ENCODE measurements at places on chromosomes 5 and 9. TPM values are rescaled to one million over a fixed set of nuclear protein-coding genes. Genes with fewer than 3 reads are reported as not detected.

DMRT3 gene
- 0.12 TPM for total RNA-seq

C5orf52 gene
- total RNA-seq: not detected

LCN2 gene
- total RNA-seq: 1.4 TPM

SLC6A7 gene
- not detected for total RNA-seq

DDX4 gene
- not detected for total RNA-seq

RNF183 gene
- not detected for total RNA-seq

TMC1 gene
- total RNA-seq: not detected

PCDHA3 gene
- 0.47 TPM for total RNA-seq

OTP gene
- not detected for total RNA-seq

ECM2 gene
- 11.1 TPM for total RNA-seq

LHX3 gene
- total RNA-seq: not detected

SLC4A9 gene
- total RNA-seq: not detected

DNA sequence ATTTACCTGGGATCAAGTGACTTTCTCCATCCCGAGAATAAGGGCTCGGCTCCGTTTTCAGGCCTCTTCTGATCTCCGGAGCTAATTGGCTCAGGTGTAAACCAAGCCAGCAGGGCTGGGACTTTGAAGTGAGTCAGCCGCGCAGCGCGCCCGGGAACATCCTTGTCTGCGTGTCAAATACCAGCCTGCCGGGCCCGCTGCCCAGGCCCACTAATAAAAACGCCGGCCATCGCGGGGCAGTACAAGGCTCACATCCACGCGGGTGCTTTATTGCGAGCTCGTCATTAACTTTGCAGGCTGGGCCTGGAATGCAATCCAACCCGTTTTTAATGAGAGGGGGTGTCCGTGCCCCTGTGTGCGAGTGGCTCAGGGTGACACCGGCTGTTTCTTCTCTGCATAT, 416.8 kb downstream of the IRX2 start:
- ATAC-seq: no peak

- no peak for ATAC-seq
These were observed 1.6 kb upstream of the P4HA2 start for GRCh38 chr5:132229236-132229635.

DNA sequence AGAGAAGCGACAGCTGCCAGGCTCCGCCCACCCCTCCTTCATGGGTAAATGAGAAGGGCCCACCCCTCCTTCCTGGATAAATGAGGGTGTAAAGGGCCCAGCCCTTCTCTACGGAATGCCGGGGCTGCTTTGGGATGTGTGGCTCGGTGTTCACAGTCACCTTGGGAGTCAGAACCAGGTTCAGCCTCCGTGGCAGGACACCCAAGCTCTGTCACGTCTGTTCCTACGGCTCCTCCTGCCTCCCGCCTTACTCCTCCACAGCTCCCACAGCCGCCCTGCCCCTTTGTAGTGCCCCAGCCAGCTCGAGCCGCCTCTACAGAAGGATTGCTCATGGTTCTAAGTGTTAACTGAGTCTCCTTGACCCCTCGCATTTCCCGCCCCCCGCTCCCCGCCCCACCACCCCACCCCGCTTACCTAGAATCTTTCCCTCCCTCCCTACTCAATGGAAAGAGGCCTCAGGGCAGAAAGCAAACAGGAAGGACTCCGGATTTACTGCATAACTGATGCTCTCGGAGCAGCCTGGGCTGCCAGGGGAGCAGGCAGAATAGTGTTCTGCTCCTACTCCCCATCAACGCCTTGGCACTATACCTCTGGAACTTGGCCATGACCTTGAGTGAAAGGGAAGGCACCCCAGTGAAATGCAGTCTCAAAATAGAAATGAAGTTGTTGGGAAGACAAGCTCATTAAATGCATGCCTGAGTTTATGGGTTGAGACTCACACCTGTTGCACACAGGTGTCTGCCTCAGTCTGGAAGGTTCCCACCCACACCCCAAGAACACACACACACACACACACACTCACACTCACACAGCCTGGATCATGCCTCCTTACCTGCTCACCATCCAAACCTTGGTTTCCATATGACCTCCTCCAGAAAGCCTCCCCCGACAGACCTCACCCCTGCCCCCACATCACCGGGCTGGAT, 59.6 kb downstream of the NEURL1B start:
- no peak for ATAC-seq

DNA sequence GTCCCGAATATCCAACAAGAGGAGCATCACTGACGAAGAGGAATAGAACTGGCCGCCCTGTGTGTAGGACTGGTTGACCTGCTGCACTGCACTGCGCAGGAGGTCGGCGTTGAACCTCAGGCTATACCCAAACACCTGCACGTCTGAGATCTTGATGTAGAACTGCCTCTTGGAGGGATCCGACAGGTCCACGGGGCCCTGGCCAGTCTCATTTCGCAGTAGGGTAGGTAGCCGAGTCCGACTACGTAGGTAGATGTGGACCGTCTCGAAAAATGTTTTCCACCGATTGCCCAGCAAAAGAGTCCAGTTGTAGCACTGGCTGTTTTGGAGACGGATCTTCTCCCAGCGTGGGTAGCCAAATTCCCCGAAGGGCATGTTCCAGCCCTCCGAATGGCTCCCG, 202.0 kb downstream of the BRINP1 start:
- ATAC-seq: no peak

DNA sequence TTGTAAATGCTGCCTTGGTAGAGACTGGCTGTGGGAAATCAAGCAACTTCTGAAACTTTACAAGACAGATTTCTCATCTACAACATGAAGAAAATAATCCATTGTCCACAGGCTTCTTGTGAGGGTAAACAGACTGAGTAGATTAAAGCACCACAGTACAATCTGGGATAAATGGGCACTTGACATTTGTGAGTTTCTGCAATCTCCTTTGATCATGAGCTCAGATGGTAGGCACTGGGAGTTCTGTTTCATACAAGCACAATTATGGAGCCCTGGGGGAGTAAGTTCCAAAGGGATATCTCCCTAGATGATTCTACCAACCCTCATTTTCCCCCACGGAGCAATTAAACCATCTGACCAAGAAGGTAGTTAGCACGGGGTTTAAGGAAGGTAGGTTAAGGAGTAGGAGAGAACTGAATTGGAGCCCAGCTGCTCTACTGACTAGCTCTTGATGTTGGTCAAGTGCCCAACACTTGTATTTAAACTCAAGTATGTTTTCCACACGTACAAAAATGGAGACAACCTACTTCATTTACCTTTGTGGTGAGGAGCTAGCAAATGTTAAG, 479.5 kb upstream of the TNC start:
- ATAC-seq: no peak

- ATAC-seq: no peak
These were observed 321.0 kb downstream of the AGTPBP1 start for GRCh38 chr9:85420750-85421149.

- ATAC-seq: no peak
These were observed 81.2 kb downstream of the FSTL4 start for GRCh38 chr5:133531178-133531577.

DNA sequence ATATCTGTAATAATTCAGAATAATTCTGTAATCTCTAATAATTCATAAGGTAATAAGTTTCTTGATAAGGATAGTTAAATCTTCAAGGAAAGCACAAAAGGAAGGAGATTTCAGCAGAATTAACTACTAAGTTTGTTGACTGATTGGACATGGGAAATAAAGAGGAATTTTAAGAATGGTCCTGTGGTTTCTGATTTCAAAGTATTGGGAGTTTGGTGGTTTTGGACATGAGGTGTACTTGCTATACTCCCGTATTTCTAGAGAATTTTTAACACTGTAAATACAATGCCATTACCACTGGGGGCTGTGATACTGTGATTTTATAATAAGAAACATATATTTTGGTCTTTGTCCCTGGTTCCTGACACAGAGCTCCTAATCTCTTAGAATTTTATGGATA, 123.9 kb downstream of the UNC13B start:
- ATAC-seq: no peak

DNA sequence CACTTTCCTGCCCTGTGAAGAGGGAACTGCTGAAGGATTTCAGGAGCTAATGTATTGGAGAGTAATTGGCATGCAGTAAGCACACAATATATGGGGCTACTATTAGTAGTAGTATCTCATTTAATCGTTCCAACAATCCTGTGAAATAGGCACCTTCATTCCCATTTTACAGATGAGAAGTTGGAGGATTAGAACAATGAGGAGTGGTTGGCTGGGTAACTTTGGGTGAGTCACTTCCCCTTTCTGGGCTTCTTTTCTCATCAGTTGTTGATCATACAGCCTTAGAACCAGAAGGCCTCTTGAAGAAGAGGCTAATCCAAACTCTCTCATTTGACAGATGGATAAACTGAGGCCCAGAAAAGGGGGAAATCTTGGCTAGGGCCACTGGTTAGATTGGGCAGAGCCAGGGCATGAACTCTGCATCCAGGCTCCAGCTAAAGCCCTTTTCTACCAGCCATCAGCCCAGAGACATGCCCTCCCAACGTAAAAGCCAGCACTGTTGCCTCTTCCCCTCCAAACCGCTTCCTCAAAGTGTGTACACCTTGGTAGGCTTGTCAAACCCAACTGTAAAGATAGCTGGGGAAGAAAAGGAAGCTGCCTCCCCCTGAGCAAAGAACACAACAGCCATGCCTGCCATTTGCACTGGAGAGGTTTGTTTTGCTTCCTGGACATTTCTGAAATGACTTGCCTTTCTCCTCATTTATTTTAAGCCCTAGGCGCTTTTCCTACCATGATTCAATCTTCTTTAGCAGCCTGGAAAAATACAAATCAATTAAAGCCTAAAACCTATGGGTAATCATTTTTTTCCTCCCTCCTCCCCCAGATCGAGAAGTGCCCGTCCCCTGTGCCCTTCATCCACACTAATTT, 992 bp downstream of the SPACA9 start:
- no peak for ATAC-seq

DNA sequence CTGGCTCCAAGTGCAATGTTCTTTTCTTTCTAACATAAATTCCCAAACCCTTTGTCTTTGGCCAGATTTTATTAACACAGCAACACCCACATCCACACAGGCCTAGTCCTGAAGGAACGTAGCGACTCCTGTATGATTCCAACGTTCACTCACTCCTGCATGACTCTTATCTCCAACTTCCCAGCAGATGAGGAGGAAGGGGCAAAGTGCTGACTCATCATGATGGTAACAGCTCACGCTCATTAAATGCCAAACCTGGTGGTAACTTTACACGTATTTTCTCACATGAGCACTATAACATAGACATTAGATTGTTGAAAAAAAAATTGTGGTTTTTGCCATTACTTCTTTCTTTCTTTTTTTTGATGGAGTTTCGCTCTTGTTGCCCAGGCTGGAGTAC, 1349.5 kb downstream of the EFNA5 start:
- no peak for ATAC-seq

- peak; percentile 8 for ATAC-seq
These were observed 13.2 kb downstream of the PTGS1 start for GRCh38 chr9:122383992-122384461.

DNA sequence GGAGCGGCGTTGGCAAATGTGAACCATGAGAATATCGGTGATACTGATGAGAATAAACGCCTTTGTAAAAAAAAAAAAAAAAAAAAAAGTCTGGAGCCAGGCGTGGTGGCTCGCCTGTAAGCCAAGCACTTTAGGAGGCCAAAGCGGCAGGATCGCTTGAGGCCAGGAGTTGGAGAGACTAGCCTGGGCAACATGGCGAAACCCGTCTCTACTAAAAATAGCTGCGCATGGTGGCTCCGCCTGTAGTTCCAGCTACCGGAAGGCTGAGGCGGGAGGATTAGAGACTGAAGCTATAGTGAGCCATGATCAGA, 425 bp upstream of the NFX1 start:
- peak; percentile 42 for ATAC-seq

DNA sequence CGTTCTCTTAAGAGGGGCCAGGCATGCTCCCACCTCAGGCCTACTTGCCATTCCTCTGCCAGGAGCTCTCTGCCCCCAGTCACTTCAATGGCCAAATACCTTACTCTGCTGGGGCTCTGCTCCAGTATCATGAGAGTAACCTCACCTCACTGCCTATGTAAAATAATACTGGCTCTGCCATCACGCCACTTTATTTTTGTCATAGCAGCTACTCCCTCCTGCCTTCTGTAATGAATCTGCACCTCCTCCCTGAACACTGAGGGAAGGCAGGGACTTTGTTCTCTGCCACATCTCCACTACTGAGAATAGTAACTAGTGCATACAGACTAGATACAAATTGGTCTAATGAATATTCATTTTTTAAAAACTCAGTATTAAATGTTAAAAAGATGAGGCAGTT, 33.8 kb downstream of the MACROH2A1 start:
- ATAC-seq: no peak

DNA sequence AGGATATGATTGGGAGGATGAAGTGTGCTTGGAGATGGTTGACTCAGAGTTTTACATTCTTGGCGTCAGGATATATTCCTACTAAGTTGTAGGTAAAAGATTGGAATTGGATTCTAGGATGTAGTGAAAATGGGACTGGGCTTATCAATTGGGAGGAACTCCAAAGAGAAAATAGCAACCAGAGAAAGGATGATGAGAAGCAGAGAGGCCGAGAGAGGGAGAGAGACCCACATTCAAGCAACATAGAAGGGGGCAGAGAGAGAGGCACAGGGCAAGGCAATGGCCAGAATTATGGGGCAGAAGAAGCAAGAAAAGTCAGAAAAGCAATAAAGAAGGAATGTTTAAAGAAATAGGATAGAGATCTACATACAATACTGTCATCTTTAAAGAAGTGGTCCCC, 217.9 kb upstream of the ACTBL2 start:
- ATAC-seq: no peak

DNA sequence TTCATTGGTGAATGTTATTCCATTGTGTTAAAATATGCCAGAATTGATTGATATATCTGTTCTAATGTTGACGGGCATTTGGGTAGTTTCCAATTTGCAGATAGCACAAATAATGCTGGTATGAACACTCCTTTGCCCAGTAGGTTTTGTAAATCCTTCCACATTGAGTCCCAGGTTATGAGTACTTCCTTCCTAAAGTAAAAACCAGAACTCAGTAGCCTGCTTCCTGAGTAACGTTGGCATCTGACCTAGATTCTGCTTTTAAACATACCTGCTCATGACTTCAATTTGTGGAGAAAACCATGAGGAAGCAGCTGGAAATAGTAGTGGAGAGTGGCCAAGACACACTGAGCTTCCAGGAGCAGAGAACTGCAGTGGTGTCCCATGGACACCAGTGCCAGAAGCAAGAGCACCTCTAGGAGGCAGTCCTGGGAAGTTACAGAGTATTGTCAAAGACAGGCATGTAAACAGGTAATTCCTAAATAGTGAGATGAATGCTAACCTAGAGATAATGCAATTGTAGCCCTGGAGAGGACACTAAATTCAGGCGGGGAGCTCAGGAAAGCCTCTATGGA, 24.3 kb upstream of the RASGRF2 start:
- ATAC-seq: no peak

- ATAC-seq: no peak
These were observed 58.4 kb downstream of the ARHGEF37 start for GRCh38 chr5:149639737-149640136.

GRCh38 chr5:152593388-152593787, 188.3 kb upstream of the NMUR2 start:
- no peak for ATAC-seq
